NCI-H510A treated with DMSO at 0.1 percent for 48 hours (cell line): ENCODE measurements at places on chromosomes 7 and 10.

- no peak for DNase-seq
These were observed 67.7 kb upstream of the KMT2E start for GRCh38 chr7:104946338-104946737.

DNA sequence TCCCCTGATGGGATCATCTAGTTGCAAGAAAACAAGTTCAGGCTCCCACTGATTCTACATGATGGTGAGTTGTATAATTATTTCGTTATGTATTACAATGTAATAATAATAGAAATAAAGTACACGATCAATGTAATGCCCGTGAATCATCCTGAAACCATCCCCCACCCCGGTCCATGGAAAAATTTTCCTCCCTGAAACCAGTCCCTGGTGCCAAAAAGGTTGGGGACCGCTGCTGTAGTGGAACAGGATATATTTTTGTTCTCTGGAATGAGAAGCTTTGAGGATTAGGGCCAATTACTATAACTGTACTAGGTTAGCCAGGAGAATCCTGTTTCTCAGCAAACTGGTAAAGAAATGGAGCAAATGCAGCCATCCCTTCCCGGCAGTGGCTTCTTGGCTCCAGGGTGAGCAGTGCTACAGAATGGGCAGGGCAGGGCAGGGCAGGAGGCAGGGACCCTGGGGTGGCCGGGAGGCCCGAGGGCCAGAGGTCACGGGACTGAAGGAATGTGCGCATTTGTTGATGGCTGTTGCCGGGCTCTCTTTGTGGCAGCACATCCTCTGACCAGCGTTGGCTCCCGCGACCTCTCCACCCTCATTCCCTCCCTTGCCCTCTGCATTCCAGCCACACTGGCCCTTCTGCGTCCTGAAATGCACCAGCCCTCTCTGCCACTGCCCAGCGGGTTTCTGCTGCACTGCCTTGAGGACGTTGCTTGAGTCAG, 162.3 kb upstream of the NPS start:
- no peak for DNase-seq

DNA sequence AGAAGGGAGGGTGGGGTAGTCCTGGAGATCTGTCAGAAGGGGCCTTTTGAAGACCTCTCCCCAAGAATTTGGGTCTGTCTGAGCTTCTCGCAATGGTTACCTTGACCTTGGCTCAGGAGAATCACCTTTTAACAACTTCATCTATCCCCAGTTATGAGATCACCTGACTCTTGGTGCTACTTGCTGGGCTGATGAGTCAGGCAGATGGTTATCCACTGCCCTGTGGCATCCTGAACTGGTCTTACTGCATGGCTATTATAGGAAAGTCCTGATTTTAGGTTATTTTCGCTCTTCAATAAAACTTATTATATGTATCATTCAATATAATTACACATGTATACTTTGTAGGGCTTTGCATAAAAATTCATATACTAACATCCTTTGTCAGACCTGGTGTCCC, 274.7 kb downstream of the GFRA1 start:
- DNase-seq = no peak

DNA sequence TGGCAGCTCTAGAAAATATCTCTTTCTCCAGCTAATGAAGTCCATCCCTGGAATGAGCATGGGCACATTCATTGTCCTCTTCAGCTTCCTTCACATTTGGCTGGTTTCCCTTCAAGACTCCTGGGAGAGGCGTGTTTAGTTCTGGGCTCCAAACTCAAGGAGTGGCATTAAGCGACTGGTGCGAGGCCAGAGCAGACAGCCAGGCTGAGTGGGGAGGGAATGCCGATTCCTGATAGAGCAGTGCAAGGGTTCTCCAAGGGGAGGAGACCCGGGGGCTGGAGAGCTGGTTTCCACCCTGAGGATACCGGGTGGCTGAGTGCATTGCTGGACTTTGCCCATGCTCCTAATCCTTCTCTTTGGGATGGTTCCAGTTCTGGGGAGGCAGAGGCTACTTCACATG, 372.1 kb downstream of the RPS24 start:
- no peak for DNase-seq

- DNase-seq = no peak
These were observed 101.2 kb upstream of the KLF6 start for GRCh38 chr10:3886191-3886590.

GRCh38 chr7:31020652-31021051, 31.5 kb upstream of the ADCYAP1R1 start:
- DNase-seq = no peak

DNA sequence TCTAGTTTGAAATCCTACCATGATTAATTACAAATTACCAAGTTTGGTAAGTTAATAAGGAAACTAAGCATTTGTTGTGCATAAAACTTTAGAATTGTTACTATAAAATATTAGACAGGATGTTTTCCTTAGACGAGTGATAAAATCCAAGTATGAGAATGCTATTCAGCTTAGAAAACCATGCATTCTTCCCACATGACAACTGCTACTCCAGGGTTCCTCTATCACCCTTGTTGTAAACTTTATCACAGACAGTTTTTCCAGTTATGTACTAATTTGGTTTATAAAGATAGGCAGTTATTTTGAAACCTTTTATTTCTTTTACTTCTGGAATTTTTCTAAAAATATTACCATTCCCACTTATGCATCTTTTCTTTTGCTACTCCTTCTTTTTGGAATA, 52.0 kb downstream of the SIRT1 start:
- DNase-seq = no peak

- DNase-seq = no peak
These were observed 16.8 kb downstream of the SEMA3C start for GRCh38 chr7:80902019-80902418.
